ENCODE measurements at places on chromosomes 12 and 14.

GRCh38 chr12:53443955-53444354 lies 2.4 kb downstream of the PRR13 start:
- DNase-seq, result no peak

- DNase-seq, result no peak
These were observed 419.7 kb downstream of the ATP23 start for GRCh38 chr12:58361056-58361455.

GRCh38 chr14:102988054-102988453 lies 65.6 kb downstream of the AMN start:
- no peak for DNase-seq

DNA sequence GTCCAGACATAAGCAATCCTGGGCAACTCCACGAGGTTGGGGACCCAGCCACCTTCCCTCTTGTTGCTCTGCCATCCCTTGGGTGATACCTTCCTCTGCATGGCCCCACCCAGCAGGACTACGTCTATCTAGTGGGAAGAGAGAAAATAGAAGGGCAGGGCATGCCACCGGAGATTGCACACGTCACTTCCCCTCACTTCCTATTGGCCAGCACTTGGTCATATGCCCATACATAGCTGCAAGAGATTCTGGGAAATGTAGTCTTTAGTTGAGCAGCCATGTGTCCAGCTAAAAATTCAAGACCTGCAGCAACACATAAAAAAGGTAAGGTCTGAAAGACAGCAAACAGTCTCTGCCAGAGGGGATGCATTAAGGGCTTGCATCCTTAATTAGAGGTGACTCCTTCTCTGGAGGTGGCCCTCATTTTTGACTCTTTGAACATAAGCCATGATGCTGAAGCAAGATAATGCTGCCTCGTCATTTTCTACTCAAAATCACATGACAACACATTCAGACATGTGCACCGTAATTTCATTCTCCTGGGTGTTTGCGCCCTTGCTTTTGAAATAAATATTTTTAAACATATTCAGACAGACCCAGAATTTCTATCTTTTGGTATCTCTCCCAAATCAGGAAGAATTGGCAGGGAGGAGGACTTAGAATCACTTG lies 91.8 kb upstream of the PWP1 start:
- DNase-seq, result no peak

DNA sequence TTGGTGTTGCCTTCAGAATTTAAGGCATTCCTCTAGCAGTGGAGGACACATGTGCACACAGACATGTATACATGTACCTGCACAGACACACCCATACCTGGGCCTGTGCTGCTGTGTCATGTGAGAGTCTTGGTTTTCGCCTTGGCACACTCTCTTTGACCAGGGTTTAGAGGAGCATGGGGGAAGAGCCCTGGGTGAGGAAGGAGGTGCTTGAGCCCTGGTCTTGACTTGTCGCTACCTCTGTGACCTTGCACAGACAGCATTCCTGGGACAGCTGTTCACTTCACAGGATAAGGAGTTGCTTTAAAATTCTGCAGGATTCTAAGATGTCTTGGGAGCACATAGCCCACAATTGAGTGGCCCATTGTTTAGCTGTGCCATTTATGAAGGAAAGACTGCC lies 94.7 kb downstream of the DDX51 start:
- no peak for DNase-seq

- DNase-seq, result no peak
These were observed 95.9 kb downstream of the WNK1 start for GRCh38 chr12:848173-848865.

DNA sequence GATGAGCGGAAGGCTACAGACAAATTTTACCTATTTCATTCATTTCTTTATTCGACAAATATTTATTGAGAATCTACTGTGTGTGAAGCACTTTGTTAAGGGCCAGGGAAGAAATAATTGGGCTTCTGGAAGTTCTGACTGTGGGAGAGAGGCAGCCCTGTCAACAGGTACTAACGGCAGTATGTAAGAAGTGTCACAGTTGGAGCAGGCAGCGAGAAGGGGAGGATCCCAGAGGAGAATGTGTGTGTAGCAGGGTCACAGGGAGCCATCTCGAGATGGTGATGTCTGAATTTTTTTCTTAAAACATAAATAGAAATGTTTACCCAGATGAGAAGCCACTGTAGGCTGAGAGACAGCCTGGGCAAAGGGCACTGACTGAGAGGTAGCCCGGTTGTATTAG lies 163.3 kb upstream of the SLC38A2 start:
- DNase-seq, result no peak

DNA sequence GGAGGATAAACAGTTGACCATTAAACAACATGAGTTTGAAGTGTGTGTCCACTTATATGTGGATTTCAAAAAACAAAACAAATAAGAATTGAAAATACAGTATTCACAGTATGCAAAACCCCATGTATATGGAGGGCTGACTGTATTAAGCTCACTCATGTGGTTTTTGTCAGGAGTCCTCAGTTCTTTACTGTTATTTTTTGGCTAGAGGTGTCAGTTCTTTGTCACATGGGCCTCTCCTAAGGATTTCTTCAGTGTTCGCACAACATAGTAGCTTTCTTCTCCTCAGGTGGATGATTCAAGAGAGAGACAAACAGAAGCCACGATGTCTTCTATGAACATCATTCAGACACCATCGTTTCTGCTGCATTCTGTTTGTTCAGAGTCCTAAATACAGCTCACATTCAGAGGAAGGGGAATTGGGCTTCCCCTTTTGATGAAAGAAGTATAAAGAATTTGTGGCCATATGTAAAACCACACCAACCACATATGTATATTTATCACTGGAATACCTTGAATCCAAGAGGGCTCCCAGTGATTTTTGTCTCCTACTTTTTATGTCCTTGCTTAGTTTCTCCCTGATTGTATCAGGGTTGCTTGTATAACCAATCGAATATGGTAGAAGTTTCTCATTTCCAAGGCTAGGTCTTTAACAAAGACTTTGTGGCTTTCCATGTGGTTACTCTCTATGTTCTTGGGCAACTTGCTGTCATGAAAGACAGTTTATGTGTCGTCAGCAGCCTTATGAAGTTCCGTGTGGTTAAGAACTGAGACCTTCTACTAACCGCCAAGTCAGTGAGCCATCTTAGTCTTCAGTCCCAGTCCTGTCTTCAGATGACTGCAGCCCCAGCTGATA lies 18.9 kb downstream of the MNAT1 start:
- peak; percentile 49 for DNase-seq

DNA sequence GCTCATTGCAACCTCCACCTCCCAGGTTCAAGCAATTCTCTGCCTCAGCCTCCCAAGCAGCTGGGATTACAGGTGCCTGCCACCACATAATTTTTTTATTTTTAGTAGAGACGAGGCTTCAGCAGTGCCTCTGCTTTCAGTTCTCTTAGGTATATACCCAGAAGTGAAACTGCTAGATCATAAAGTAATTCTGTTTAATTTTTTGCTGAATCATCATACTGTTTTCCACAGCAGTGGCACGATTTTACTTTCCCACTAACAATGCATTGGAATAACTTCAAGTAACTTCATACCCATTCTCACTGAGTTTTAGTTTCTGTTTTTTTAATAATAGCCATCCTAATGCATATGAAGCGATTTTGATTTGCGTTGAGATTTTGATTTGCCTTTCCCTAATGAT lies 148.0 kb upstream of the G2E3 start:
- DNase-seq, result no peak

GRCh38 chr14:90894241-90894640 lies 78.0 kb upstream of the TTC7B start:
- DNase-seq, result no peak

DNA sequence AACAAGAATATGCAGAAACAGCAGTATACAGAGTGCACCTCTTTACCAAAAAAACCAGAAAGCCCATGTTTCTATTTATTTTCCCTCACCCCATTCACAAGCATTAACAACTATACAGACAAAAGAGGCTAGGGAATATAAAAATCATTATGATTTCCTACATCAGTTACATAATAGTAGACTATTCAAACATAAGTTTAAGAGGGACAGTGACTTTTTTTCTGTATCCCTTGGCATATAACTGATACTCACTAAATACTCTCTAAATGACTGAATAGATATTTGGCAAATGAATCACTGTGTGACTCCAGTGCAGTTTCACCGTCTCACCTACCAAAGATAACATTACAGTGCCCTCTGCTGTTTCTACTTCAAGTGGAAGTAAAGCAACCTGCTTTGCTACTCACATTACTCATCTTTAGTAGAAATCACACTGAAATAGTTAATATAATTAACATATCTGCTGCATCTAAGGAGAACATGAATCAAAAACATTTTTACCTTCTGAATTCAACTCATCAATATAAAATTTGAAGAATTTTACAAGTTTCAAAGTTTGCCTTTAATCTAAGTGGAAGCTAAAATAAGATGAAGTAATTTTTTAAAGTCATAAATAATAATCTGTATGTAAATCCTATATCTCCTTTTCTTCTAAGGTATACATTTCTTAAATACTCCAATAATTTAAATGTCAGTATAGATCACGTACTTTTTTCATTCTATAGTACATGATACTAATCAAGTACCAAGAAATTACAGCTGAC lies 103.8 kb downstream of the OSBPL8 start:
- no peak for DNase-seq

DNA sequence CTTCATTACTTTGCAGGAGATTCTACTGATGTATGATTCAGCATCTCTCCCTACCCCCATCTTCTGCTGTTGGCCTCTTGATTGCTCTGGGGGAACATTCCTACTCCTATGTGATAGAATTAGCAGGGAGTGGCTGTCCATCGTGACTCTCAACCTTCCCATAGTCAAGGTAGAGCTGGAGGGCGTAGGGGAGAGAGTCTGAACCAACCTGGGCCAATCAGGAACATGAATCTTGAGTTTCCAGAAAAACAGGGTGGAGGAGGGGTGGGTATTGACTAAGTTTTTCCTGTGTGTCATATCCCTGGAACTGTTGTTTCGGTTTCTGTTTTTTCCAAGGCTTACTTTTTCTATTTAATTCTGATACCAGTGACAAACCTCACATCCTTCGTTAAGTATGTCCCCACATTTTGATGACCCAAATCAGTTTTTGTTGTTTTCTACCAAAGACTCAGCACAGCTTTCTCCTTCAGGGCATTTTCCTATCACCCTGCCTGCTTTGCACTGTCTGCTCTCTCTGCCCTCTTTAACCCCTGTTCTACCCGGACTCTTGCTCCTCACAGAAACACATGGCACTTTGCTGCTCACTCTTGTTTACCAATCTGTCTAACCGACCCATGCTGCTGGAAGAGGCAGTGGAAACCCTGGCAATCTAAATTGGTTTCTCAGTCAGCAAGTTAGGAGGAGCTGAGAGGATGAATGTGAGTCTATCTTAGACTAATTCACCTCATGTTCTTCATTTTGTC lies 1428.3 kb downstream of the AACS start:
- DNase-seq, result no peak

DNA sequence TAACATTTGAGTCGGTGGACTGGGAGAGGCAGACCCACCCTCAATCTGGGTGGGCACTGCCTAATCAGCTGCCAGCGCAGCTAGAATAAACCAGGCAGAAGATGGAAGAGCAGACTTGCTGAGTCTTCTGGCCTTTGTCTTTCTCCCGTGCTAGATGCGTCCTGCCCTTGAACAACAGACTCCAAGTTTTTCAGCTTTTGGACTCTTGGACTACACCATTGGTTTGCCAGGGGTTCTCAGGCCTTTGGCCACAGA lies 27.2 kb upstream of the DNM1L start:
- no peak for DNase-seq

DNA sequence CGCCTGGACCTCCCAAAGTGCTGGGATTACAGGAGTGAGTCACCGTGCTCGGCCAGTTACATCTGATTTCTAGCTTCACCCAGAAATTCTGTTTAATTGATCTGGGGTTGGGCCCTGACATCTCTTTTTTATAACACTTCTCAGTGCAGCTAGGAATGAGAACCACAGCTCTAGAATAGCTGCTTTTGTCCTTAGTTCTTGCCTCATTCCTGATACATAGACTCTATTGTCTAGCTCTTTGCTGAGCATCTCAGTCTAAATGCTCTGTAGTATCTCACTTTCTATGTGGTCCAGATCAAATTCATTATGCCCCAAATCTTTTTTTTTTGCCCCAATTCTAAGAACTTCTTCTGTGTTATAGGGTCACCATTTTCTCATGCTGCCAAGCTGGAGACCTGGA lies 29.9 kb upstream of the FUT8 start:
- no peak for DNase-seq

- no peak for DNase-seq
These were observed 27.0 kb downstream of the SENP1 start for GRCh38 chr12:48078901-48079300.

DNA sequence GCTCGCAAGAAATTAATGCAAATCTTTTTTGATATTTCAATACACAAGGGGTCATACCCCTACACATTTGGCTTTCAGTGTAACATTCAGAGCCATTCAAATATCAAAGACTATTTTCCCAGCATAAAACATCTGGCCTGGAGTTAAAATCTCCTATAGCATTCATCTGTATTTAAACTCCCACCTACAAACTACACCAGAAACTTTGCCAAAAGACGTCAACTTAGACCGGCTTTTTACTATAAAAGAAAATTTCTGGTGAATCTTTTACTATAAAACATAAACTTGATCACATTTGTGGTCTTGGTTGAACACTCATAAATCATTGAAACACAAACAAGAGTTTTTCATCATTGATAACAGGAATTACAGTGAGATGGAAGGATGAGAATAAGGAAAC lies 473.3 kb upstream of the DCN start:
- DNase-seq, result no peak
